ENCODE measurements at places on chromosomes 4 and X. TPM values are rescaled to one million over a fixed set of nuclear protein-coding genes. Genes with fewer than 3 reads are reported as not detected.
A peak's percentile ranks its signal among the peaks of the same experiment; 100 is the strongest.

GRCh38 chrX:108435261-108435660 lies 3.0 kb downstream of the COL4A6 start:
- no peak for ATAC-seq

GRCh38 chr4:176123710-176124407 lies 58.2 kb downstream of the WDR17 start:
- ATAC-seq, result peak; percentile 98

DNA sequence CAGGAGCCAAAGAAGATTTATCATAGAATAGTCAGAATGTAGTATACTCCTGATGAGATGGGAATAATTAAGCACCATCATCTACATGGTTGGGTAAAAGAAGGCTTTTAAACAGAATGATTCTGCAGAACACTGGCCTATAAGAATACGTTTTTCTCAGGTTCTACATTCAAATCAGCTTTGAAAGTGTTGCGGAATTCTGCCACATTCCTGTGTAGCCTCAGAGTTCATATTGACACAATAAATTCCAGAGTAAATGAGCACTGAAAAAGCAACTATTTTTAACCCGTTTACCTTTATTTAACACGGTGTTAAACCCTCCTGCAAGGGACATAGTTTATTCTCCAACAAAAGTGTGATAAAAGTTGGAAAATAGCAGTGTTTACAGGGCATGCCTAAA lies 950.2 kb upstream of the SLIT2 start:
- ATAC-seq, result no peak

GRCh38 chrX:121052122-121052521 lies 4.7 kb downstream of the GLUD2 start:
- ATAC-seq, result no peak

GRCh38 chrX:151609222-151609621 lies 45.7 kb downstream of the PASD1 start:
- no peak for ATAC-seq

DNA sequence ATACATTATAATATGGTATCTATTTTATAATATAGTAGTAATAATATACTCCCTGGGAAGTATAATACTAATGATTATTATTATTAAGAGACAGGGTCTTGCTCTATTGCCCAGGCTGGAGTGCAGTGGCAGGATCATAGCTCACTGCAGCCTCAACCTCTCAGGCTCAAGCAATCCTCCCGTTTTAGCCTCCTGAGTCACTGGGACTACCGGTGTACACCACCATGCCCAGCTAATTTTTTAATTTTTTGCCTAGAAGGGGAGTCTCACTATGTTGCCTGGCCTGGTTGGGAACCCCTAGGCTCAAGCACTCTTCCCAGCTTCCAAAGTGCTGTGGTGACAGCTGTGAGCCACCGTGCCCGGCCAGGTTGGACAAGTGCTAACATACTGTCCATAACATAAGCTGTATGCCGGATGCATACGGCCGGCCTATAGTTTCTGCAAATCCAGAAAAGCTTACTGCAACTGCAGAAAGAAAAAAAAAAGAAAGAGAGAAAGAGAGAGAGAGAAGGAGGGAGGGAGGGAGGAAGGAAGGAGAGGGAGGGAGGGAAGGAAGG lies 94.2 kb upstream of the PPP2R3B start:
- peak; percentile 46 for ATAC-seq

GRCh38 chr4:7904952-7905915 lies 34.4 kb downstream of the AFAP1 start:
- ATAC-seq, result no peak

DNA sequence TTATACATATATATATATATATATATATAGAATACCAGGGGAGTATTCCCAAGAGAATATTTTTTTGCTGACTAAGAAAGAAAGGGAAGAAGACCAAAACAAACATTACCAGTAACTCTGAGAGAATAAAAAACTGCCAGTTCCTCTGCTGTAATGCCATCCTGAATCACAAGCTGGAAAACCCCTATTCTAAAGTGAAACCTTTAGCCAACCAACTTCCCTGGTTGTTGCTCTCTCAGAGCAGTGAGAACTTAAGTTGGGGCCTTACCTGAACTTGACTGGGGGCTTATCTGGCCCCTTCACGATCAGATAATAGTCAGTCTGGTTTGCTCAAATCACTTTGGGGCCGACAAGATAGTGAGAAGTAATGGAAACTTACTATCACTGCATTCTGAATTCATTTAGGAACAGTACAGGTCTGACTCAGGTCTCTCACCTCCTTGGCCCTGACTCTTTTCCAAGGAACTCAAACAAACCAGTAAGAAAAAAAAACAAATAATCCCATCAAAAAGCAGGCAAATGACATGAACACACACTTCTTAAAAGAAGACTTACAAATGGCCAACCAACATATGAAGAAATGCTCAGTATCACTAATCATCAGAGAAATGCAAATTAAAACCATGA lies 62.5 kb downstream of the CD40LG start:
- ATAC-seq, result peak; percentile 61

- ATAC-seq, result no peak
These were observed 51.0 kb downstream of the PAPSS1 start for GRCh38 chr4:107669068-107669467.

GRCh38 chr4:42396752-42397634 lies at the start of gene SHISA3:
TSS of gene SHISA3 (plus strand) at chr4:42397488. CDS start at chr4:42398057, 569 bp downstream.
- ATAC-seq, result peak; percentile 53

DNA sequence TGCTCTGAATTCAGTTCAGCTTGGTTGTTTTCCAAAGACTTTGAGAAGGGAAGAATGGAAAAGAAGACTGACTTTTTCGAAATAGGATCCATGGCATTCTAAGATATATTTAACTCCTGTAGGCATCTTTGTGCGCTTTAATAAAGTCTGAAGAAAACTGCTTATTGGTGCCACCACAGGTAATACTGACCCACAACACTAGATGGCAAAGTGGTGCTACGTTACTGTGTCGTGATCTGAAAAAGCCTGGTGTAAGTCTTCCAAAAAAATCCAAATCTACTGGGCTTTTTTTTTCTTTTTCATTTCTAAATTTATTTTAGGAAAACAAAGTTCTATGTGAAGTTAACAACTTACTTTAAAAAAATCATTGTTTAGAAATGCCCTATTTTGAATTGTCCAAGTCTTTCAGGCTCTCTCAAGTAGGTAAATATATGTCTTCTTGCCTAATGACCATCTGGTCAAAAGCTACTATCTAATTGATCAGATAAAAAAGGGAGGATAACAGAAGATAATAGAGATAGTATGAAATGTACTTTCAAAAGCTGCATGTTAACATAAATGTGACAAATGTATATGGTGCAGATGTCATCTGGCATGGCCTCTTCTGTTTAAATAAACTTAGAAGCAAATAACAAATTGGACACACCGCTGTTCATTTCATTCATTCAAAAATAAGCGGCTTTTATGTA lies 47.0 kb upstream of the MID1IP1 start:
- no peak for ATAC-seq

GRCh38 chrX:152897222-152898131 lies at the start of gene ZNF185:
TSS of gene ZNF185 (plus strand) at chrX:152898067. CDS start at chrX:152914490, 16,423 bp downstream.
- ATAC-seq, result no peak

DNA sequence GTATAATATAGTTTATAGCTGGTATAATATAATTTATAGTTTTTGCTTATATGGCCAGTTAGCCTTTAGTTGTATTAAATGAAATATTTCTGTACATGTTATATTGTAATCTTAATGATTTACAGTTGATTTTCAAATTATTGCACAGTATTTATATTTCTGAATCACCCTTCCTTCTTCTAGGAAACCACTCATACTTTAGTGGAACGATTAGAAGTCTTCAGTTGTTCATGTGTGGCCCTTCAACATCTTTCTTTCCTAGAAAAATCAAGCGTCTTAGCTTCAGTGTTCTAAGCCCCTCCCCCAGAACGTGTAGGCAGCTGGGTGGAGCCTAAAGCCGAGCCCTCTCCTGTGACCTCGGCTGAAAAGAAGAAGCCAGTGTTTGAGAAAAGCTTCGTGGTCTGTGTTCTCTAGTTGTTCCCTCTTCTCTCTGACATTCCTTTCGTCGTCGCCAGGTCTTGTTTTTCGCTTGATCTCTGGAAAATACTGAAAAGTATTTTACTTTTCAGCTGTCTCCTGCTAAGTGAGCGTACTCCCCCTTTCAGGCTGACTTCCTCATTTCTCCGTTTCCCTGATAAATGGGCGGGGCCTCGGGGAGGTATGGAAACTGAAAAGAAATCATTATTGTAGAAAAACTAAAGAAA lies at the start of gene C4orf33:
Gene C4orf33, plus strand, starts transcription at position 342 of the 644 bp plus-strand sequence. CDS start 6,459 bp downstream, outside the sequence.
- ATAC-seq, result peak; percentile 62

CXCL5 gene
- not detected for total RNA-seq

SLC6A14 gene
- not detected for total RNA-seq

RS1 gene
- total RNA-seq, result not detected

MAPK10 gene
- 0.87 TPM for total RNA-seq

CT45A1 gene
- total RNA-seq, result not detected

IL1RAPL2 gene
- total RNA-seq, result not detected

VSIG4 gene
- total RNA-seq, result 0.24 TPM
